ENCODE measurements at places on chromosomes 1 and 21.

DNA sequence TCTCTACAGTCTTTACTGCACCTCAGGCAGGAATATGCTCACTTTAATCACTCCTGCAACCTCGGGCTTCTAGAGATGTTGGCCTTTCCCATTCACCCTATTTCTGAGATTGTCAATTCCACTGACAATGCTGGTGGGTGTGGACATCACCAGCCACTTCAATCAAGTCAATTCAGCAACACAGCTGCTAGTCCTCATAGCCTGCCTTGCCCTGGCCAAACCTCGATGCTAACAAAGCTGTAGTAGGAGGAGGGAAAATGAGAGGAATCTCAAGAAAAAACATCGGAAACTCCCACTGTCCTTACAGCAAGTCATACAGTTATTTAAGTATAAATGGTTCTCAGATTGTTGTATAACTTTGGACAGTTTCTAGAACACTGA is 155.0 kb downstream of the KCNH1 start:
- no peak for DNase-seq

DNA sequence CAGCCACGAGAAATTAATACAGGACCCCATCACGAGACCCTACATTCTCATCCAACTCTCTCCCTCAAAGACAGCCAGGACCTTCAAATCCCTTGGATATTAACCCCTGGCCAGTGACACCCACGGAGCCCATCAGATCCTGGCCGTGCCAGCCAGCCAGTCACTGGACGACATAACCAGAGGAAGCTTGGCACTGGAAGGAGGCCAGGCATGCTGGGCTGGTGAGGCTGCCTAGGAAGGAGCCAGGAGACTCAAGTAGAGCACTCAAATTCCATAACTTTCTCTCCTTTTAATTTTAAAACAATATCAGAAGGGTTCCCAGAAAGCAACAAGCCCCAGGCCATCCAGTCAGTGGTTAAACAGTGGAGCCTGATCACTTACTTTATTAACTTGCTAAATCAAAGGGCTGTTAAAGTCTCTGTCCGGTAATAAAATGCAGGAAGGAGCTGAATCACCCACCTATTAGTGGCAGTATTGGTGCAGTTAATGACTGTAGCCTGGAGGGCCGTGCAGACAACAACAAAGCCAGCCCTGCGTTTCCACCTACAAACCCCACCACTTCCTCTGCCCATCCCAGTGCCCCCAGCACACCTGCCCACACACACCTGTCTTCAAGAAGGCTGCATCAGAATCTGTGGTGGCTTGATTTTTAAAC is 78.0 kb downstream of the HIVEP3 start:
- no peak for DNase-seq

GRCh38 chr1:1942753-1943656 is 23.9 kb upstream of the TMEM52 start:
- DNase-seq, result no peak

DNA sequence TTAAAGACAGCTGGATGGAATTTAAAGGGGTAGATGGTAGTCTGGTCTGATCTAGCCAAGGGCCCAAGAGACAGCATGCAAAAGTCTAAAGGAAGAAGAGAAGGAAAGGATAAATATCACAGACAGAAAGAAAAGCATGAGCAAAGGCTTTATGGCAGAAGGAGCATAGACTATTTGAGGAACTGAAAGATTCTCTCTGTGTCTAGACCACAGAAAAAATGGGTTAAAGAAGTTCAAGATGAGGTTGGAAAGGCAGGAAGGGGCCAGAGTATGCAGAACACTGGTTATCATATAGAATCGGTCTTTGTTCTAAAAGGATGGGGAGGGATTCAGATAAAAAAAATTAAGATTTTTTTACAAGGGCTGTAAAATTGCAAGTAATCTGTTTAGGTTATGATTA is 136.8 kb upstream of the SGIP1 start:
- DNase-seq, result no peak

DNA sequence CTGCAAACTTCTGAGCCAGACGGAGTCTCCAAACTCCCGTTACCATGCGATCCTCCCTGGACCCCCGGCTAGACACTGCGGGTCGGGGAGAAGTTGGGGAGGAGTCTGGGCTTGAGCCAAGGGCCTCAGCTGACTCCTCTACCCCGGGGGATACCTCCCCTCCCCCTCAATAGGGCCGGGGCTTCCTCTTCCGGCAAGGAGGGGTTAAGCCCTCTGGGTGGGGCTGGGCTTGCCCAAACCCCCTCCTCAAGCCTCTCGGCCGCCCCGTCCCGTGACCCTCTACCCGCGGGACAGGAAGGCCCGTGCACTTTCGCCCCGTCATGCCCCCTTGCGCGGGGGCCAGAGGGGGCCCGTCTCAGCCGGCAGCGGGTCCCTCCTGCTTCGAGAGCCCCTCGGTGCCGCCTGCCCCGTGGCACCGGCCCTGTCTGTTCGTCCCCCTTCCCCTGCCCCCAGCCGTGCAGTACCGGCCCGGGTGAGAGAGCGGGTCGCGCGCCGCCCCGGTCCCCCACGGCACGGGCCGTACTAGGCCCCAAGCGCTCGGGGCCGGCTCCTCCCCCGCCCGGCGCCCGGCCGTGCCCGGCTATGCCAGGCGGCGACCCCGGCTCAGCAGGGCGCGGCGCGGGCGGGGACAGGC is 652 bp downstream of the ARL8A start:
- DNase-seq, result no peak

- no peak for DNase-seq
Measured at GRCh38 chr1:192936313-192937018, 122.7 kb downstream of the UCHL5 start.

GRCh38 chr1:37634244-37634991 is at the start of gene RSPO1:
Gene RSPO1, minus strand, starts transcription at chr1:37634892. Its CDS starts 5,231 bp downstream, at chr1:37629661.
- no peak for DNase-seq

DNA sequence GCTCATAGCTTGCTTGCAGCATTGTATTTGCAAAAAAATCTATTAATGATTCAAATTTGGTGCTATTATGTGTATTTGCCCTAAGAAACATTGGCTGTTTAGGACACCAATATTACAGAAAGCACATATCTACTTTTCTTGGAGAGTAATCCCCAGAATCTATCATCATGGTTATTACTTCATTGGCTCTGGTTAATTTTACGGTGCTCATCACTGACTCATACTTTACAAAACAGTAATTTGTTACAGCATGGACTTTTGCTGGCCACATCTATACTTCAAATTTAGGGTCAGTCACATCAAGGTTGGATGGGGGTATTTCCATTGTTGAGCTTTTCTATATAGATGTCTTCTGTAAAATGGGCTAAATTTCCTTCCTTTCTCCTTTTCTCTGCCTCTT is 45.7 kb downstream of the SH3GLB1 start:
- no peak for DNase-seq

DNA sequence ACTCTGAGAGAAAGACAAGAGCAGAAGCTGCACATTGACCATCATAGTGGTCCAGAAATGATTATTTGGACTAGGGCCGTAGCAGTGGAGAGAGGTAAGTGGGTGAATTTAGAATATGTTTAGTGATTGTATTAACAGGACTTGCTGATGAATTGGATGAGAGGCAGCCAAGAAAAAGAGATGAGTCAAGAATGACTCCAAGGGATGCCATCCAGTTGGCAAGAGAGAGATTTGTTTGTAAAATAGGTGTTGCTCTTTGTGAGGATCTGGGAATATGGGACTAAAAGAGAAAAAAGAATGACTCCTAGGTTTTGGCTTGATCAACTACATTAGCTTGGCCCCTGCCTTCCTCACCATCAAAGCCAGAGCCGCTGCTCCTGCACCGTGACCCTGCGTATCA is 54.2 kb upstream of the ARTN start:
- DNase-seq, result no peak

- DNase-seq, result no peak
Measured at GRCh38 chr21:46613391-46613790, 8.5 kb upstream of the S100B start.

- DNase-seq, result no peak
Measured at GRCh38 chr21:36171741-36172331, 15.2 kb downstream of the DOP1B start.

- DNase-seq, result no peak
Measured at GRCh38 chr1:171913385-171913784, 72.1 kb downstream of the DNM3 start.

- no peak for DNase-seq
Measured at GRCh38 chr1:217078078-217078690, 355.0 kb upstream of the ESRRG start.

GRCh38 chr1:62439652-62440371 is 3.0 kb downstream of the USP1 start:
- DNase-seq, result no peak

DNA sequence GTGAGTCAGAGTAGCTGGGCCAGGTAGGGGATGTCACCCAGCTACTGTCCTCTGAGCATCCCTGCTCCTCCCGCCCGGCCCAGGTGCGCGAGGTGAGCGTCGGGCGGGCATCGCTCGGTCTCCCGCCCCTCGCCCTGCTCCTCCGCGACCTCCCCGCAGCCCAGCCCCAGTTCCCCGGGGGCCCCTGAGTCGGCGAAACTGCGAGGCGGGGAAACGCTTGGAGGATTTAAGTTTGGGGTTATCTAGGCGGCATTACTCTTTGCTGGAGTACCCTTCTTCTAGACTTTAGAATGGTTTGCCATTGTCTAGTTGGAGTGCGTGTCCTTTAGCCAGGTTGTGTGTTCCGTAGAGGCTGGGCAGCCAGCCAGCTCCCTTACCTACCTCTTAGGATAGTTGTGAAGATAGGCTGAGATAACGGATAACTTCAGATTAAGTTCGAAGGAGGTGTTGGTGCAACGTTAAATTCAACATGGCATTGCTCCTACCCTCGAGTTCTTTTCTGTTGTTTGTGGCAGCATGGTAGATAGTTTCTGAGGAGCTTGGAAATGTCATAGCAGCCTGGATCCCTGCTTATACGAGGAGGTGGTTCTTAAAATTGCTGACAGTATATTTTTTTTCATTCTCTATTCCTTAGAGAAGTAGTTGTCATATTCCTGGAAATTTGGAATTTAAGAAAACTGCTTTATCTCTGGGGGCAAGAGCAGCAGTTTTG is 697 bp downstream of the AGO3 start:
- no peak for DNase-seq

DNA sequence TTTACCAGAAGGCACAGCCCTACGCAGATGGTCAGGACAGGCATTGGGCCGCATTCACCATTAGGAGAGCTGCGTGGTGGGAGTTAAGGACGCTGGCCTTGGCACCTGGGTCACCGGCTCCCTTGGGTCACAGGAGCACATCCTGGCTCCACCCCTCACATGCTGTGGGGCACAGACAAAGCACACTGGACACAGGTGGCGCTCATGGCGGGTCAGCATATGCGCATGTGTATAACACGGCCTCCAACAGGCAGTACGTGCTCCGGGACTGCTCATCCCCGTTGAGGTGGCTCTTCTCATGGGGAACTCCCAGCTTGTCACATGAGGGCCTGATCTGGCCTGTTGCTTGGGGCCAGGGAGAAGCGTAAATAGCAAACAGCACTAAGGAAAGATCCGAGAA is 25.0 kb downstream of the PGBD5 start:
- no peak for DNase-seq

DNA sequence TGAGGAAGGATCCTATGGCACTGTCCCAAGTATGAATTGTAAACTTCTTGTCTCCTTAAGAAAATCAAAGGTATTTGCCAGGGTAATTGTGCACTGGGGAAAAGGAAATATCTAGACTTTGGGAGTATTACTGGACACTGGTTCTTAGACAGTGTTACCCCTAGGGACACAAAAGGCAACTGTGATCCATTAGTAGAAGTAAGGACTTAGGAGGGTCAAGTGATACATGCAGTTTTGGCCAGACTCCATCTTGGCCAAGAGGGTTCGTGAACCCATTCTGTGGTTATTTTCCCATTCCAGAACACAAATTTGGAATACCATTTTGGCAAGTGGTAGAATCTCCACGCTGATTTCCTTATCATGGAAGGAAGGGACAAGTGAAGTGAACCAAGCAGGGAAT is 98.1 kb downstream of the TM2D1 start:
- DNase-seq, result no peak

DNA sequence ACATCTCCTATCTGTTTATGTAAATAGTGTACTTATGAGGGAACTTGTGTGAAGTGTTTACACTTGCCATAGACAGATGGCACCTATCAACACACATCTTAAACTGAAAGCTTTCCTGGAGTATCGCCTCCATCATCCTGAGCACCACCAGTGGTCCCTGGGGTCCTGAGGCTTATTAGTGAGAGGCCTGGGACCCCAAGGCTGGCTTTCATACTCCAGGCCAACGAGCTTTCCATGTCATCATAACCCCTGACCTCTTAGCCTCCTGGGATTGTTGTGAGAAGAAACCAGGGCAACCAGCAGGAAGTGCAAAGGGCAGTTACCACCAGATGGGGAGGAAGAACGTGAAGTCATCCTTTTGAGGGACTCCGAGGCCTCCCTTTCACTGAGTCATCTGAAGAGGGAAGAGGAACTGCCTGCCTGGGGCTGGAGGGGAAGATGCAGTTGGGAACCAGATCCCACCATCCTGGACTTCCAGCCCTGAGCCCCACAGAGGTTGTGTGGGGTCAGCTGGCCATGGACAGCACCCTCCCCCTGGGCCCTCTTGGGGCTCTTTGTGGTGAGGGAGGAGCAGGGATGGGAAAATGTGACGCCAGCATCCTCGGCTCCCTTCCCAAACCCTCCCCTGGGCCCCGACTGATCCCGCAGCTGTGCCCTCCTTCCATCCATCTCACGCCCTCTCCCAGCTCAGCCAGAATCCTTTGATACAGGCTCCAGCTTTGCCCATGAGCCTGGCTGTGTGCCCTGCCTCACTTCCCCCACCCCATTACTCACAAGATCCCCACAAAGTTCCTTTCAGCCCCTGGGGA is 5.8 kb downstream of the INKA2 start:
- DNase-seq, result no peak

GRCh38 chr1:192589813-192590212 is 14.2 kb downstream of the RGS1 start:
- no peak for DNase-seq

DNA sequence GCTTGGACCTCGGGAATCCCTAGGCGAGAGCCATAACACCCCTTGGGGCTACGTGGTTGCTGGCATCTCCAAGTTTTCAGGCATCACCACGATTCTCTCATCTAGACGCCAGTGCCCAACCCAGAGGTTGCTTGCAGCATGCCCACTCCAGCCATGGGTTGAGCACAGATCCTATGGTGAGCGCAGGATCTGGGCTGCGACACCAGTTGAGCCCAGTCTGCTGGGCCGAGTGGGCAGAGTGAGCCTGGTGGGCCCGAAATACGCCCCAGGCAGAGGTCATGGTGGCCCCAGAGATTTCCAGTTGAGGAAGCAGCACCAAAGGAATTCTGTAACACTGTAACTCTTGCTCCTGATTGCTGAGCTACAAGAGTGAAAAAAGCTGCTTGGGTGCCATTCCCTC is 46.1 kb upstream of the GRIK1 start:
- no peak for DNase-seq

DNA sequence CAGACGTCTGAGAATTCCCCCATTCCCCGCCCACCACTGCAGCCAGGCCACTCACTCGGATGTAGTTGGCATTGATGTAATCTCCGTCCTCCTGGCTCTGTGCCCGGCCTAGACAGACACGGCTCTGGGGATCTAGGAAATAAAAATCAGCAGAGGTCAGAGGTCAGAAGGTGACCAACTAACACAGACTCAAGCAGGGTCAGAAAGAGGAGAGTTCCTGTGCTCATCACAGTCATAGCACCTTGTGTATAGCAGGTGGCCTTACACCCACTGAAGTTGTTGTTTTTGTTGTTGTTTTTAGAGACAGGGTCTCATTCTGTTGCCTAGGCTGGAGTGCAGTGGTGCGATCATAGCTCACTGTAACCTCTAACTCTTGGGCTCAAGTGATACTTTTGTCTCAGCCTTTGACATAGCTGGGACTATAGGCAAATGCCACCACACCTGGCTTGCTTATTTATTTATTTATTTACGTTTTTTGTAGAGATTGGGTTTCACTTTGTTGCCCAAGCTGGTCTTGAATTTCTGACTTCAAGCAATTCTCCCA is 4.9 kb downstream of the PTPN7 start:
- DNase-seq, result no peak
